CD4-positive, alpha-beta T cell treated with Interleukin-4 for 1 hour (primary cell): ENCODE measurements at places on chromosomes 16 and 17.

DNA sequence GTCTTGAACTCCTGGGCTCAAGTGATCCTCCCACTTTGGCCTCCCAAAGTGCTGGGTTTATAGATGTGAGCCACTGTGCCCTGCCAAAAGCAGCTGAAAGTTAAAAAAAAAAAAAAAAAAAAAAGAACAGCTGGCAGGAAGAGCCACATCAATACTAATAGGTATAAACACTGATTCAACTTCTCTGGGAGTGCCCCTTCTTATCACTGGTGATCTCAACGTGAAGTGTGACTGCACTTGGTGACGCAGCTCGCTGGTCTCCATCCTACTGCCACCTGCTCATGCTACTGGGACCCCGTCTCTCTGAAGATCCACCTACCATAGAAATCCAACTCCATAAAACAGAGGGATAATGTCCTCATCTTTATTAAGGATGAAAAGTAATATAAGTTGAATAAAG lies 40.8 kb downstream of the RNF157 start:
- DNase-seq = peak; percentile 81

- peak; percentile 78 for DNase-seq
These were observed 1.4 kb upstream of the CEMP1 start for GRCh38 chr16:2532494-2533141.

GRCh38 chr17:74579900-74580299 lies 12.2 kb downstream of the CD300LD start:
- DNase-seq = no peak

GRCh38 chr17:75688209-75688825 lies 21.2 kb downstream of the SAP30BP start:
- DNase-seq = peak; percentile 23

GRCh38 chr17:74862108-74862901 lies 2.6 kb upstream of the GRIN2C start:
- DNase-seq = peak; percentile 73

- no peak for DNase-seq
These were observed 137.8 kb downstream of the ENGASE start for GRCh38 chr17:79212149-79213087.

DNA sequence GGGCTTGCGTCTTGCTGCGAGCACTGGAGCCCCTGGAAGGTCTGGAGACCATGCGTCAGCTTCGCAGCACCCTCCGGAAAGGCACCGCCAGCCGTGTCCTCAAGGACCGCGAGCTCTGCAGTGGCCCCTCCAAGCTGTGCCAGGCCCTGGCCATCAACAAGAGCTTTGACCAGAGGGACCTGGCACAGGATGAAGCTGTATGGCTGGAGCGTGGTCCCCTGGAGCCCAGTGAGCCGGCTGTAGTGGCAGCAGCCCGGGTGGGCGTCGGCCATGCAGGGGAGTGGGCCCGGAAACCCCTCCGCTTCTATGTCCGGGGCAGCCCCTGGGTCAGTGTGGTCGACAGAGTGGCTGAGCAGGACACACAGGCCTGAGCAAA lies 7.4 kb downstream of the MPG start:
- no peak for DNase-seq

- peak; percentile 59 for DNase-seq
These were observed 123.0 kb downstream of the GOSR1 start for GRCh38 chr17:30600060-30600829.

DNA sequence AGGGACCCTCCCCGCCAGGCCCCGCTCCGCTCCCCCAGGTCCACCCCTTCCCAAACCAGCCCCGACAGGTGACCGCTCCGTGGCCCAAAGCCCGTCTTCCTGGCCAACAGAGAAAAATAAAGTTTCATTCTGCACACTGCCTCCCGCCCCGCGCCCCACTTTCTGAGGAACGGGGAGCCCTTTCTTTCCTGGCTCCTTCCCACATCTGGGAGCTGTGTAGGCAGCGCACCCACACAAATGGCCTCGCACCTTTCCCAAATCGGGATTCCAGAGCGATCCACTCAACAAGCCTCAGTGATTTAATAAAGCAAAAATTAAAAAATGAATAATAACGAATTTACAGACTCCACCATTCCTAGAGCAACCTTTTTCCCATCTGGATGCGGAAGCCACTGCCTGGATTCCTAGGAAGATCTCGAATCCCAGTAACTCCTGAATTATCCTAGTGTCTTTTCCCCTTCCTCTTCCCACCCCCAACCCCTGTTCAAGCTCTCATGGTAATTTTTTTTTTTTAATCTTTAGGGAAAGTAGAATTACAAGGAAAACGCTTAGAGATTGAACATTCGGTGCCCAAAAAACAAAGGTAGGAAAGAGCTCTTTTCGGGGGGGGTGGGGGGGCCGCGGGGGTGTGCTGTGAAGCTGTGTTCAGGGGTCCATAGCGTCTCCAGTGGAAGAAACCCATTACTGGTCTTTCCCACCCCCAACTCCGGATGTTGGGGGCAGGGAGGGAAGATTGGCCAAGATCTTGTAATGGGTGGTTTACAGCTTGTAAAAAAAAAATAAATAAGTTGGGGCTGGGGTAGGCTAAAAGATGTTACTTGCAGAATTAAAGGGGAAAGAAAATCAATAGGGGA lies 1.6 kb downstream of the IGF2BP1 start:
- DNase-seq = no peak

DNA sequence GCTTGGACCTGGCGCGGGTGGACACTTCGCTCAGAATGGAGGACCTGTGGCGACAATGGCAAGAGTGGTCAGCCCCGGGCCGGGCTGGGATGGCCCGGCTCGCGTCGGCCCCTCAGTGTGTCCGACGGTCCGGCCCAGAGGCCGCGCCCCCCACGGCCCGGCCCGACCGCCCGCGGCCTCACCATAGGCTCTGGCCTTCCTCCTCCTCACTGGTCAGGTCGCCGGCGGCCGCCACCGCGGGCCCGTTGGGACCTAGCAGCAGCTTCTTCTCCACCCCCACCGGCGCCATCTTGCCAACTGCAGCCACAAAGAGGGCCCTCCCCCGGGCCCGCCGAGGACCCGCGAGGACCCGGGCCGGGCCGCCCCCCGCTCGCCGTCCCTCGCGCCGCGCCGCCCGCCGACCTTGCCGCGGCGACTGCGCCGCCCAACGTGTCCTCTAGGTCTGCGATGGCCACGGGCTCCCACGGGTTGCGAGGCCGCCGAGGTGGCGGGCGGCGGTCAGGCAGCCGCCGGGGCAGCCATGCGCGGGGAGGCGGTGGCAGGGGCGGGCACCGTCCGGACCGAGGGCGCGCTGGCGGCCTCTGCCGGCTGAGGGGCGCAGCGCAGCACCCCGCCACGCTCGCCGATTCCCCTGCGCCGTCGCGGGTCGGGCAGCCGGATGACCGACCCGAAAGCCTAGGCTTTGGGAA lies at the start of gene DYNC1LI2:
Gene DYNC1LI2, minus strand, starts transcription at position 307 of the 689 bp plus-strand sequence. Its CDS starts 18 bp downstream, at position 289.
- peak; percentile 82 for DNase-seq

DNA sequence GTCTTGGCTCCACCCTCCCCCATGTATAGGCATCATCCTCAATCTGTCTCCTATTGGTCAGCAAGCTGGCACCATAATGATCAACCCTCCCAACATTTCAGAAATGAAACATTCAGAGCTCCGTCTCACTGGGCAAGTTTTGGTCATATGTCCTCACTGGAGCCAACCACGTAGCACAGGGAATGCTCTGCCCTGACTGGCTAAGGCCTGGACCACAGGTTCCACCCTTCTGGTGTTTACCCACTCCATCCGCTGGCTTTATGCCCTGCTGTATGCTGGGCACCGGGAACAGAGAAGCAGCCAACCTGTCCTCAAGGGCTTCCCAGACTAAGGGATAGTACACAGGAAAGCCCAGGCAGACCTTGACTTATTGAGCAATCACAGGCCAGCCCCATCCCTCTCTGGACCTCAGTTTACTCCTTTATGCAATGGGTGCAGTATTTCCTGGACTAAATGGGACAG lies 20.5 kb downstream of the MYO15A start:
- no peak for DNase-seq

GRCh38 chr17:54494721-54495715 lies 405.6 kb upstream of the TOM1L1 start:
- DNase-seq = no peak

- DNase-seq = no peak
These were observed 8.4 kb downstream of the CES1 start for GRCh38 chr16:55824473-55825000.

DNA sequence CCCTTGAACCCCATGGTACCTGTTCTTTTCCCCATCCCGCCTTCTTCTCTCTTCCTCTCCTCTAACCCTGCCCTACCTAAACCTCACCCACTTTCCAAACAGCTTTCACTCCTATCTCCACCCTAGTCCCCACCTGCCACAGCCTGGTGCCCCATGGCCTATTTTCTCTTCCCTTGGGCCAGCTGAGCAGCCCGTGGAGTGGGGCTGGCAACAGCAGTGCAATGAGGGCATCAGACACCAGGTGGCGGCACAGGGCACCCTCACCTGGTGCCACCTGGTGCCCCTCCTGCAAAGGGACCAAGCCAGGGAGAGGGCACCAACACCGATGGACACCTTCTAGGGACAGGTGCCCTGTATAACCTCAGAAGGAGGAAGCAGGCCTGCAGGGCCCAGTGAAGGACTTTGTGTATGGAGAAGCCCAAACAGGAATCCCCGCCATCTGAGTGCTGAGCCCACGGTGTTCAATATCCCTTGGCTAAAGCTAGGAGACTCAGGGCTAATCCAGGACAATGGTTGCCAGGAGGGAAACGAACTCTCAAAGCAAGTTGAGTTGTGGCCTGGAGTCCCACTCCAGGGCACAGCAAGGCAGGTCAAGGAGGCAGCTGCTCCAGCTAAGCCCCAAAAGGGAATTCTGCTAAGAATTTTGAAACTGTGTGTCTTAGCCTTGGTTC lies 4.0 kb upstream of the ABCC3 start:
- DNase-seq = peak; percentile 39

GRCh38 chr17:7687908-7688807 lies at the start of gene WRAP53:
WRAP53 (plus strand) TSS chr17:7688477; CDS start chr17:7688649, 172 bp downstream.
- peak; percentile 97 for DNase-seq

- no peak for DNase-seq
These were observed 10.1 kb upstream of the MNT start for GRCh38 chr17:2410951-2411350.

GRCh38 chr16:11835891-11836649 lies 15.3 kb downstream of the RSL1D1 start:
- no peak for DNase-seq

- DNase-seq = no peak
These were observed 4.9 kb downstream of the CDH11 start for GRCh38 chr16:65116818-65117430.

DNA sequence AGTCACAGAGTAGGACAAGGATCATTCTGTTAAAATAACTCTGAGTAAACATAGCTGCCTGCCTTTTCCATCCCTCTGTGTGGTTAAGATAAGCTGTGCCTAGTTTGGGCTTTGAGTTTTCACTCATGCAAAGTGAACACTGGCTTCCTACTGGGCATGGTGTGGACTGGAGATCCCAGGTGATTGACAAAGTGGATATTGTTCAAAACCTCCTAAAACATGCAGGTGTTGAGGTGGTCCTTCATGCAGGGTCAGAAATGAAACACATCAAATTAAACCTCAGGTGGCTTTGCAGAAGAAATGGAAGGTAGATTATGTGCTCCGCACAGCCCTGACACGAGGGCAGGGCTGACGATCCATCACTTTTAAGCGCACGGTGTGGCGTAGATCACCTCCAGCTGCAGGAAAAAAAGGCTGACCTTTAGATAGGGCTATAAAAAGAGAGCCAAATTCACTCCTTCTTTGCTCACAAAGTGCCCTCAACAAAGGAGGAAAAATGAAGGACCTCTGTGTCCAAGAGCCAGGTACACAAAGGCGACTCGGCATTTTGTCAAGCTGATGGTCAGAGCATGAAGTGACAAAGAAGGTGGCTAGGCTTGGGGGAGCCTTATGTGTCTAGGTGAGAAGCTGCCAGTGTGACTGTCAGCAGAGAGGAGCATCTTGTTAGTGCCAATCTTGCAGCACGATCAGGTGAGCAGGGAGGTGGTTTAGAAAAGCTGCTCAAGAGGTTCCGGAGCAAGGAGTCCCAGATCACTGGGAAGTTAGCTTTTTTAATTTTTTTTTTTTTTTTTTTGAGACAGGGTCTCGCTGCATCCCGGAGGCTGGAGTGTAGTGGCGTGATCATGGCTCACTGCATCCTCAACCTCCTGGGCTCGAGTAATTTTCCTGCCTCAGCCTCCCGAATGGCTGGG lies 19.9 kb upstream of the ITPRIPL2 start:
- DNase-seq = no peak

- no peak for DNase-seq
These were observed 30.6 kb downstream of the MRPS23 start for GRCh38 chr17:57819285-57819684.

DNA sequence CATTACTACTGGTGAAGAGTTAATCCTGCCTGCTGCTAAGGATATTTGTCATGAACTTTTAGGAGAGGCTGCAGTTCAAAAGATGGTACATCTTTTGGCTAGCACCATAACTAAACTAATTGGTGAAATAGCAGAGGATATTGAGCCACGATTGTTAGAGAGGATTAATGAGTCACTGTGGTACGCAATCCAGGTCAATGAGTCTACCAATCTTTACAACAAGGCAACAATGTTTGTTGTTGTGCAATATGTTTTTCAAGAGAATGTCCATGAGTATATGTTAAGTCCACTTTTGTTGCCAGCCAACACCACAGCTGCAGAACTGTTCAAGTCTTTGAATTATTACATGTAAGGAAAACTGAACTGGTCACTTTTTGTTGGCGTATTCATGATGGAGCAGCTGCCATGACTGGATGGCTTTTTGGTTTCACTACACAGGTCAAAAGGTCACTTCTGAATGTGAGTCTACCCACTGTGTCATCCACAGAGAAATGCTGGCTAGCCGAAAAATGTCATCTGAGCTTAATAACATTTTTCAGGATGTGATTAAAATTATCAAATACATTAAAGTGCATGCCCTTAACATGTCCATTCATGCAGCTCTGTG lies 402.6 kb upstream of the KIF2B start:
- DNase-seq = no peak

DNA sequence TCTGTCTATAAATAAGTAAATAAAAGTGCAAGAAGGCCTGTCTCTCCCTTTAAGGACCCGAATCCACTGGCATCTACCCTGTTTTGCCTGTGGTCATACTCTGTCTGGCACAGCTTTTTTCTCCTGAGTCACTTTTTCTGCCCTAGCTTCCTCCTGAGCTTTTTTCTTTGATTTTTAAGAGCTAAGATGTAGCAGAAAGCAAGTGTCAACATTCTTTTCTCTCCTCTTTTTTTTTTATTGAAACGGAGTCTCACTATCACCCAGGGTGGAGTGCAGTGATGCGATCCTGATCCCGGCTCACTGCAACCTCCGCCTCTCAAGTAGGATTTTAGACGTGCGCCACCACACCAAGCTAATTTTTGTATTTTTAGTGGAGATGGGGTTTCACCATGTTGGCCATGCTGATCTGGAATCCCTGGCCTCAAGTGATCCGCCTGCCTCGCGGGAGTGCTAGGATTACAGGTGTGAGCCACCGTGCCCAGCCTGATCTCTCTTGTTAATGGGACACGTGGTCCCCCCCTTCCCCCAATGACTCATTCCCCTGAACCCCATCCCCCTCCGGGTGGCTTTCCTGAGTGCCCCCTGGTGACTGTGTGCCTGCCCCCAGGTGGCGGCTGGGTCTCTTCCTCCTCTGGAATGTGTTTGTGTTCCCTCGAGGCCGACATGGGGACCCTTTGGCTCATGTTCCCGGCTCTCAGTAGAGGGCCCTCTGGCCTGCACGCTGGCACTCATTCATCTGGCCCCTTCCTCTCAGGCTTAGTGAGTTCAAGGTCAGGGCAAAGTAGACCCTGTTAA lies 14.2 kb downstream of the C16orf90 start:
- DNase-seq = no peak
